CD14-positive monocyte (primary cell): ENCODE measurements at places on chromosomes 2 and 18. TPM values are rescaled to one million over a fixed set of nuclear protein-coding genes. Genes with fewer than 3 reads are reported as not detected.
A peak's percentile ranks its signal among the peaks of the same experiment; 100 is the strongest.

Gene FBXO41
- 16.8 and 17.1 TPM in 2 replicates for polyA plus RNA-seq

DNA sequence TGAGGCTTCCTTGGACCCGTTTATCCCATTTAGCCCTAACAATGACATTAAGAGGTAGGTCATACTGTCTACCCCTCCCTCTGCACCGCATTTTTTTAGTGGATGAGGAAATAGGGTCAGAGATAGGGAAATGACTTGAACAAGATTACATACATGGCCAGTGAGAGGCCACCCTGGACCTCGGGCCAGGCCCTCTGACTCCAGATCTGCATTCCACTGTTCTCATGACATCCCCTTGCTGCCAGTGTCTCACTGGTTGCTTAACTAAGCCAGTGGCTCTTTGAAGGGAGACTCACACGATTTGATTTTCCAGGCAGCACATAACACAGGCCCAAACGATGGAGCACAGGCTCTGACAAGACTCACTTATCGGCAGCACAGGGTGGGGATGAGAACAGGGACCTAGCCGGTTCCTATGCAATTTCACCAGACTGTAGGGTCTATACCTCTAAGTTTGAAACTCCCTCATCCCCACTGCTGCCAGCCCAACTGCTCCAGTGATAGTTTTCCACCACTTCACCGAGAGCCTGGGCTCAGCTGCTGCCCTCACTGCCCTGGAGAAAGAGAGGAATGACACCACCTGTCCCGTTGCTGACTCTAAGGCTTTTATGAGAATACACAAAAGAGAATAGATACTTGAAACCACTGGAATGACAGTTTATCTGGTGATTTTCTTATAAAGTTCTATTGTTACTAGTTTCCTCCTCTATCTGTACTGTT lies 82.5 kb downstream of the TMEM247 start:
- peaks cover 67% of the 10 kb centered on the region for H3K36me3 ChIP-seq
- no peak for DNase-seq
- H3K4me1 ChIP-seq: peaks cover 45% of the 10 kb centered on the region

GRCh38 chr2:241935774-241936173 lies 66.2 kb downstream of the RTP5 start:
- H3K36me3 ChIP-seq: no peaks in the 10 kb centered on the region
- no peak for DNase-seq
- no peaks in the 10 kb centered on the region for H3K27me3 ChIP-seq
- no peaks in the 10 kb centered on the region for H3K4me1 ChIP-seq
- no peak overlapping the region for H3K4me3 ChIP-seq

Gene HDHD2
- 6.2 and 10.6 TPM in 2 replicates for polyA plus RNA-seq

DNA sequence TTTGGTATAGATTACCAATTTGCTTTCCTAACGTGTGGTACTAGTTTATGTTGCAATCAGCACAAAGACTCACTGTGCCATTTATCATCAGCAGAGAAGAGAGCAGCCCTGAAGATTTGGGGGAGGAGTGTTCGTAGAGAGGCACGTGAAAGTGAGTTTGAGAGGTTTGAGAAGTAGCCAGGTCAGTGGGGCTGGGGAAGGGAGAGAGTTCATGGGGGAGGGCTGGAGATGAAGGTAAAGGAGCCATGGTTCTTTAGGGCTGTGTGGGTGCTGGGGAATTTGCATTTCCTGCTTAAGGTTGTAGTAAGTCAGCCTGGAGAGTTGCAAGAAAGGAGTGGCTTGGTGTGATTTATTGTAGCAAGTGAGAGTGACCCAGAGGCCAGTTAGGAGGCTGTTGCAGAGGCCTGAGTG lies 172.1 kb downstream of the NEDD4L start:
- no peaks in the 10 kb centered on the region for H3K36me3 ChIP-seq
- no peak overlapping the region for H3K27ac ChIP-seq
- DNase-seq: no peak
- peaks cover 22% of the 10 kb centered on the region for H3K4me1 ChIP-seq
- H3K27me3 ChIP-seq: peaks cover 79% of the 10 kb centered on the region

Gene ST6GAL2
- polyA plus RNA-seq: not detected

DNA sequence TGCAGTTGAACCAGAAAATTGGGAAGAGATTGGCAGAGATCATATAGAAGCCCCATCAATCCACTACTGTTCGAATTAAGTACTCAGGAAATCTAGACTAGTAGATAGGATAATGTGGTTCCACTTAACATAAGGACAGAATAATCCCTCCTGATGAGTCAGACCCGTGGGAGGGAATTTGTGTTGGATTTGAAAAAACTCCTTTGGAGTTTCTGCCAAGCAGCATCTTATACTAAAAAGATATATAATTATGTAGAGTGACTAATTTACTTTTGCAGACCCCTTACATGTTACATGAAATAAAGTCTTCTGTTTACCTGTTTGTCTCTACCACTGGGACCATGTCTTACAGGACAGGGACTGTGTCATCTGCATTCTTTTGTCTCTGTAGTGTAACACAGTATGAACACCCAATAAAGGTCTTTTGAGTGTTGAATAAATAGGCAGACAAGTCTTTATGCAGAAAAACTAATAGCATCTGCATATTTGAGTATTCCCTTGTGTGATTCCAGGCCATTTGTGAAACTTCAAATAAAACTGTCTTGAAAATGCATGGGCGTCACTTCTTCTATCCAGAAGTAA lies 122.6 kb upstream of the DNAJC10 start:
- no peaks in the 10 kb centered on the region for H3K36me3 ChIP-seq
- DNase-seq: no peak
- no peak overlapping the region for H3K4me3 ChIP-seq
- H3K27ac ChIP-seq: no peak overlapping the region

DNA sequence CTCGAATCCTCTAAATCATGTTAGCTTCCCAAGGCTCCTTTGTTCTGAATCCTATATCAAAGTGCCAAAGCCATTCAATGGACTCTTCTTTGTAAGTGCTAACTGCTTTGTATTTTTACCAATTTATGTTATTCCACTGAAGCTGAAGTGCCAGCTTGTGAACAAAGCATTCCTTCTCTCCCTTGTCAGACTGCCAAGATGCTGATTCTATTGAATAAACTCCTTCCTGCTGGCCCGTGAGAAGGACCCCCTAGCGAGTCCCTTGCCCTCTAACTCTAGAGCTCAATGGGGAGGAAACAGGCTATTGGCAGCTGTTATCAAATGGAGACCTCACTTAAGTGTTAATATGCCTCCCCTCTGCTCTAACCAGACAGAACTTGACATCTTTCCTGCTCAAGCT lies 1097.9 kb upstream of the CNTNAP5 start:
- DNase-seq: no peak
- H3K36me3 ChIP-seq: no peaks in the 10 kb centered on the region
- no peak overlapping the region for H3K4me3 ChIP-seq

Gene OTOS
- not detected in 2 replicates for polyA plus RNA-seq

- H3K27me3 ChIP-seq: no peaks in the 10 kb centered on the region
- H3K36me3 ChIP-seq: no peaks in the 10 kb centered on the region
- peaks cover 4% of the 10 kb centered on the region for H3K4me1 ChIP-seq
- no peak overlapping the region for H3K4me3 ChIP-seq
- no peak overlapping the region for H3K27ac ChIP-seq
These were observed 19.9 kb upstream of the ZAP70 start for GRCh38 chr2:97693476-97693875.

DNA sequence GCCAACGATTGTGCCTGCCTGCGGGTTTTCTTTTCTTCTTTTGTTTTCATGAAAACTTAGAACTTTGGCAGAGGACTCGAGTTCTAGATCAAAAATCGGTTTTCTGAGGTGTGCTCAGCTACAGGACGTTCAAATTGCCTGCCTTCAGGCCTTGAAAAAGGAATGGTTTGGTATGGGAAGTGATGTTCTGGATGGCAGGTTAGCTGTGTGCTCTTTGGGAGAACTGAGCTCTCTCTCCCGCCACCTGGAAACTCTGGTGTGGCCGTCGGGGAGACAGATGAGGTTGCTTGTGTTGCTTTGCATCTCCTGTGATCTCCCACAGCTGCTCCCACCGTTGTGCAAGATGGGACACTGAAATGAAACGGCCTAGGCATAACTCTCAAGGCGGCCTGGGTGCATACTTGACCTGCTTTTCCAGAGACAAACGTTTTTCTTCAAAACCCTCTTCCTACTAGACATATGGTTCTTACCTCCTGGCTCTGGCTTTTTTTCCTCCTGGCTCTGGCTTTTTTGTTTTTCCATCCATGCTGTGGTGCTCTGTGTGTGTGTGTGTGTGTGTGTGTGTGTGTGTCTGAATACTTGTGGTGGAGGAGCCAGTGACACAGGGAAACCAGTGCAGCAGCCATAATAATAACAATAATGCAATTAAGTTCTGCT lies 2.0 kb downstream of the FMNL2 start:
- H3K4me3 ChIP-seq: peak overlapping the region; percentile 88
- no peaks in the 10 kb centered on the region for H3K36me3 ChIP-seq
- H3K4me1 ChIP-seq: peaks cover 13% of the 10 kb centered on the region
- H3K27ac ChIP-seq: no peak overlapping the region

Gene UGT1A6
- not detected in 2 replicates for polyA plus RNA-seq

DNA sequence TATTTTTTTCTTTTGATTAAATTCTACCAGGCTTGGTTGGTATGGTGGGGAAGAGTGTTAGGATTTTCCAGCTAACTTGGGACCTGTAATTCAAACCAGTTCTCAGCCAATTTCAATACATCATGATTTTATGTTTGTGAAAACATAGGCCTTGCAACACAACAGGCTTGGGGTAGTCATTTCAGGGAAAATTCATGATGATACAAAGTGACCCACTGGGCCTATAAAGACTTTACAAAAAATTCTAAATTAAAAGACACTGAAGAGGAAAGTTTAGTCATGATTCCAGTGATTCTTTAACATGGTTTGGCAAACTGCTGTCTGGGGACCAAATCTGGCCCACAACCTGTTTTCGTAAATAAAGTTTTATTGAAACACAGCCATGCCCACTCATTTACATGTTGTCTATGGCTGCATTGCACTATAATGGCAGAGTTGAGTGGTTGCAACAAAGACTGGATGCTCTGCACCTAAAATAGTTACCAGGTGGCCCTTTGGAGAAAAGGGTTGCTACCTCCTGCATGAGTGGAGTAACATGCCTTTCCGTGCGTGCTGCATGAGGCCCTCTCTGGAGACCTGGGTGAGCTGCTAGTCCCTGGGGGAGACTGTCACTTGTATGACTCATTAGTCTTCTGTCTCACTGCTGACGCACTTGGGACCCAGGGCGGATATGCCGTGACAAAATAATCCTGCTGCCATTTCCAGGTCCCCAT lies 73.6 kb downstream of the NPAS2 start:
- no peak for DNase-seq
- H3K36me3 ChIP-seq: no peaks in the 10 kb centered on the region
- no peaks in the 10 kb centered on the region for H3K27me3 ChIP-seq
- H3K4me1 ChIP-seq: no peaks in the 10 kb centered on the region
- H3K27ac ChIP-seq: no peak overlapping the region

Gene RIT2
- polyA plus RNA-seq: not detected

GRCh38 chr2:101989740-101990460 lies 1.9 kb upstream of the IL1R2 start:
- no peak overlapping the region for H3K4me3 ChIP-seq
- H3K27ac ChIP-seq: no peak overlapping the region
- no peaks in the 10 kb centered on the region for H3K27me3 ChIP-seq
- DNase-seq: peak; percentile 29

- H3K27me3 ChIP-seq: no peaks in the 10 kb centered on the region
- no peak for DNase-seq
- H3K36me3 ChIP-seq: peaks cover 97% of the 10 kb centered on the region
- no peak overlapping the region for H3K4me3 ChIP-seq
These were observed 19.4 kb downstream of the PLEKHA3 start for GRCh38 chr2:178499640-178500039.

GRCh38 chr2:26355038-26355995 lies 8.7 kb upstream of the ADGRF3 start:
- DNase-seq: no peak
- H3K27ac ChIP-seq: no peak overlapping the region
- H3K4me3 ChIP-seq: no peak overlapping the region
- H3K27me3 ChIP-seq: no peaks in the 10 kb centered on the region

Gene PLB1
- polyA plus RNA-seq: 35.8 and 36.6 TPM in 2 replicates

DNA sequence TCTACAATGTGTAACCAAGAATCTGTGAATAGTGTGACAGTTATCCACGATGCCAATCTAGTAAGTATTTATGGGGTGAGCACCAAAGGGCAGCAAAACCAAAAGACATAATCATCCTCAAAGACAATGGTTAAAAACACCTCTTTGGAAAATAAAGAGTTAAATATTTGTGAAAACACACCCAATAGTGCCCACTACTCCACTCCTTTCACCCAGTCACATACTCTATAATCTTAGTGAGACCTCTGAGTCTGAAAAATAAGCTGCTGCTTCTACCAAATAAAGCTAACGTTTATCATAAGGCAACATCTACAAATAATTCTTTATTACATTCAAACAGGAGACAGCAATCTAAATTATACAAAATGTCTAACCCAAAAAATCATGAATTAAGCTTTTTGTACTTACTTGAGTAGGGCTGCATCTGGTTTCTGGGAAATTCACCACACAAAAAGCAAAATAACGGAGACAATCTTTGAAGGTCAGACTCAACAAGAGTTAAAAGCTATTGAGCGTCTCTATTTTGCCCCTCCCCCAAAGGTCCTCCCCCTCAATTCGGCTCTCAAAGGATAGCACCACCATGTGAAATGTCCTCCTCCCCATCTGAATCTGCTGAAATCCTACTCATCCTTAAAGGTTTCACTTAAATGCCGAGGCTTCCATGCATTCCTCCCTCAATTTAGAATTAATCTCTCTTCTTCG lies 2.0 kb downstream of the RAPH1 start:
- no peak overlapping the region for H3K4me3 ChIP-seq
- H3K27ac ChIP-seq: no peak overlapping the region
- H3K36me3 ChIP-seq: no peaks in the 10 kb centered on the region
- no peak for DNase-seq
- peaks cover 46% of the 10 kb centered on the region for H3K27me3 ChIP-seq

DNA sequence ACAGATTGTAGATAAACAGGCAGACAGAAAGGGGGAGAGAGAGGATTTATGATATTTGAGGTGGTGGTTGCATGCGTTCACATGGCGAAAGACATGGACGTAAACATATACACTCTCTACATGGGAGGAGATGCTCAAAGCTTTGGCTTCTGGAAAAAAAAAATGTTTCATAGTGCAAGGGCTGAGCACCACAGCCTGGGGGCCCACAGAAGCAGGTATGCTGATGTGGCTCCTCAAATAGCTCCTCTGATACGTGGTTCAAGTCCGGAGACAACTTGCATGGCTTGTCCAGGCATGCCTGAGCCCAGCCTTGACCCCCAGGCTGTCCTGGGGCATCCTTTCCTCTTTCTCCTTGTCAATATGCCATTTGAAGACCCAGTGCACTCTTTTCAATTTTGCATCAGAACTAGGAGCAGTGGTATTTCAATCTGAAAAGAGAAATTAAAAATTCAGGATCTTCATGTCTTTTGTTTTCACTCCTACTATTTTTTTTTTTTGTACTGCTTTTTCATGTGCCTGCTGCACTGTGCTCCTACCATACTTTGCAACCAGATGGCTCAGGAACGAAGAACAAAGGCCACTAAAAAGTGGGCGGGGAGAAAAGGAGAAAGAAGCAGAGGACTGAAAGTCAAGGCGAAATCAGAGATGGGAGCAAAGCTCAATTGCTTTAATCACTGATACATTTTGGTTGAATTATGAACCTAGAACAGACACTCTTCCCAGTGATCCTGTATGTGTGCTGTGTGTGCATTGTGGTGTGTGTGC lies 495.7 kb upstream of the TCF4 start:
- no peaks in the 10 kb centered on the region for H3K4me1 ChIP-seq
- H3K36me3 ChIP-seq: no peaks in the 10 kb centered on the region
- no peak overlapping the region for H3K27ac ChIP-seq
- DNase-seq: no peak

- H3K4me1 ChIP-seq: no peaks in the 10 kb centered on the region
- H3K4me3 ChIP-seq: no peak overlapping the region
- DNase-seq: no peak
These were observed 57.8 kb downstream of the HIBCH start for GRCh38 chr2:190261851-190262250.

- peak; percentile 30 for DNase-seq
- no peaks in the 10 kb centered on the region for H3K36me3 ChIP-seq
- H3K4me1 ChIP-seq: peaks cover 7% of the 10 kb centered on the region
- H3K27ac ChIP-seq: no peak overlapping the region
These were observed 576.0 kb downstream of the LRP1B start for GRCh38 chr2:141554810-141555209.

Gene FAM117B
- 4.6 TPM for polyA plus RNA-seq
